Foreskin keratinocyte (primary cell): ENCODE measurements at places on chromosomes 4 and X. TPM values are rescaled to one million over a fixed set of nuclear protein-coding genes. Genes with fewer than 3 reads are reported as not detected.

DNA sequence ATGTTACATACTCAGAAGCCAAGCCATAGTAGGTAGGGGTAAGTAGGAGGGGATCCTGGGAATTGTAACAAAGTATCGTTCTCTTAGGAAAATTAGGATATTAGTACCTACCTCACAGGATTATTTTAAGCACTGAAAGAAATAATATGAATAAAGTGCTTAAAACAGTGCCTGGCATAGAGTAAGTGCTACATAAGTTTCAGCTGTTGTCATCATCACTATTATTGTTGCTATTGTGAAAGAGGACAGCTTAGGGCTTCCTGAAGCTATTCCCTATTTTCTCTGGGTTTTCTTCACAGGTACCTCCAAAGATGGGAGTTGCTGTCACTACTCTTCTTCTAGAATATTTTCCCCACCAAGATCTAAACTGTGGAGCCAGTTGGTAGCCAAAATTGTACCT, 443.7 kb upstream of the FGF16 start:
- DNase-seq = no peak

DNA sequence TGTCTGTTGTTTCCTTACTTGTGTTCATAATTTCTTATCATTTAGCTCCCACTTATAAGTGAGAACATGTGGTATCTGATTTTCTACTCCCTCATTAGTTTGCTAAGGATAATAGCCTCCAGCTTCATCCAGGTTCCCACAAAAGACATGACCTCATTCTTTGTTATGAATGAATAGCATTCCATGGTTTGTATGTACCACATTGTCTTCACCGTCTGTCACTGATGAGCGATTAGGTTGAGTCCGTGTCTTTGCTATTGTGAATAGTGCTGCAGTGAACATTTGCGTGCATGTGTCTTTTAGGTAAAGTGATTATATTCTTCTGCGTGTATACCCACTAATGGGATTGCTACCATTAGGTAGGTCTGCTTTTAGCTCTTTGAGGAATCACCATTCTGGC, 624.3 kb upstream of the EPHA5 start:
- DNase-seq = peak; percentile 58

DNA sequence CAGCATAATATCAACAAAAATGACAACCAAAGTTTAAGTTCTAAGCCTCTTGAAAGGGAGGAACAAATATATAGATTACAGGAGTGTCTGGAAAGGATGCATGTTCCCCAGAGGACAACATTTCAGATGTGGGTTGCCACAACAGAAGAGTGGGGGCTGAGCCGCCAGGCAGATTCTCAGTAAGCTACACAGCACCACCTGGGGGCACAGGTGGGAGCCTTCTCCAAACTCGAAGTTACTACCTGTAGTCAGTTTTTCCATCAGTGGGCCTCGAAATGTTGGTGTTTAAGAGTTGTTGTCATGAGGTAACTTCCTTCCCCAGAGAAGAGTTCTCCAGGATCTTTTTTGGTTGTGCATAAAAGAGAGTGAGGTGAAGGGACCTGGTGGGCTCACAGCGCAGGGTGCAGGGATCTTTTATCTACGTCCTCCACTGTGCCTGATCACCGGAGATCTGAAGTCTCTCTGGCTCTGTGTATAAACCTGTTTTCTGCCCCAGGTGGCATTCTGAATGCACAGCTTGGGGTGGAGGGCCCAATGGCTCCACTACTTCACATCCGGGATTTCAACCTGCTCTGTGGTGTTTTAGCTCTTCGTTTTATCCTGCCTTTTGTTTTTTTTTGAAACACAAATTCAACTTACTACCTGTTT, 58.4 kb upstream of the STS start:
- DNase-seq = no peak

Gene TLL1
- 1.5 and 3.5 TPM in 2 replicates for total RNA-seq

GRCh38 chr4:48490680-48491513, 845 bp downstream of the ZAR1 start:
- DNase-seq = no peak

Gene NUDT6
- total RNA-seq = 6.2 and 8.7 TPM in 2 replicates

DNA sequence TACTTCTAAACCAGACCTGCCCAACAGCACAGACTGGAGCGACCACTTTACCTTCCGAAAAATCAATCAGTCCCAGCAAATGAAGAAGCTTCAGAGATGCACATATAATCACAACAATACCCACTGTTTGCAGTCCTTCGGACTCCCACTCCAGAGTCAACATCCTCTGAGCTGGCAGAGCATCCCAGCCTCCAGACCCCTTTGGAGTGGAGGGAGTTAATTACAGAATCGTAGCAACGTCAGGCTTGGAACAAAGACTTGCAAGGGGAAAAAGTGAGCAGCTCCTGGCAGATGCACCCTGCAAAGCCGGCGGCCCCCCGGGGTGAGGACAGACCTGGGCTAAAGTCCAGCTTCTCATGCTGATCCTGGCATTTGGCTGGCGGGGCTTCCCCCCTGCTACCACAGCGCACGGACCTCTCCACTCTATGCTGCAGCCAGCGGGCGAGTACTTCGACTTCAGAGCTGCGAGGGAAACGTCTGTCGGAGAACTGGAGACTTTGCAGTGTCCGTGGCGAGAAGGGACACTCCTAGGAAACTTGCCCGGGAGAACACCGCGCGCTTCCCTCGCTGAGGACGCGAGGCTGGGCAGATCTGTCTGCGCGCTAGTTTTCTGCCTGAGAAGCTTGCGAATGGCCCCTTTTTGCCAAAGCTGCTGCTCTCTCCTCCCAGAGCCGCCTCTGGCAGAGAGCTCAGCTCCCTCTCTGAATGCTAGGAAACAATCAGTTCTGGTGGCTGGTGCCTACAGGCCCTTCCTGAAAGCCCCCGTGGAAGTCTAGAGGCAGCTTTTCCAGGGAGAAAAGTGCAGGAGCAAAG, 283.7 kb downstream of the PACRGL start:
- DNase-seq = no peak

Gene GPAT3
- total RNA-seq = 0.85 and 1.3 TPM in 2 replicates

DNA sequence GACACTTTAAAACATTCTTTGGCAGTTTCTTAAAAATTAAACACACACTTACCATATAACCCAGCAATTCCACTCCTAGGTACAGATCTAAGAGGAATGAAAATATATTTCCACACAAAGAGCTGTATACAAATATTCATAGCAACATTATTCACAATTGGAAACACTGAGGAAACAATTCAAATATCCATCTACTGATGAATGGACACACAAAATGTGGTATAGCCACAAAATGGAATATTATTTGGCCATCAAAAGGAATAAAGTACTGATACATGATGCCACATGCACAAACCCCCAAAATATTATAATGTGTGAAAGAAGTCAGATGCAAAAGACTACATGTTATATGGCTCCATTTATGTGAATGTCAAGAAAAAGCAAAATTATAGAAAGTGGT, 70.9 kb downstream of the HS6ST2 start:
- DNase-seq = no peak

GRCh38 chrX:38249965-38250364, 29.3 kb upstream of the SRPX start:
- no peak for DNase-seq

Gene LGI2
- total RNA-seq = not detected in 2 replicates

DNA sequence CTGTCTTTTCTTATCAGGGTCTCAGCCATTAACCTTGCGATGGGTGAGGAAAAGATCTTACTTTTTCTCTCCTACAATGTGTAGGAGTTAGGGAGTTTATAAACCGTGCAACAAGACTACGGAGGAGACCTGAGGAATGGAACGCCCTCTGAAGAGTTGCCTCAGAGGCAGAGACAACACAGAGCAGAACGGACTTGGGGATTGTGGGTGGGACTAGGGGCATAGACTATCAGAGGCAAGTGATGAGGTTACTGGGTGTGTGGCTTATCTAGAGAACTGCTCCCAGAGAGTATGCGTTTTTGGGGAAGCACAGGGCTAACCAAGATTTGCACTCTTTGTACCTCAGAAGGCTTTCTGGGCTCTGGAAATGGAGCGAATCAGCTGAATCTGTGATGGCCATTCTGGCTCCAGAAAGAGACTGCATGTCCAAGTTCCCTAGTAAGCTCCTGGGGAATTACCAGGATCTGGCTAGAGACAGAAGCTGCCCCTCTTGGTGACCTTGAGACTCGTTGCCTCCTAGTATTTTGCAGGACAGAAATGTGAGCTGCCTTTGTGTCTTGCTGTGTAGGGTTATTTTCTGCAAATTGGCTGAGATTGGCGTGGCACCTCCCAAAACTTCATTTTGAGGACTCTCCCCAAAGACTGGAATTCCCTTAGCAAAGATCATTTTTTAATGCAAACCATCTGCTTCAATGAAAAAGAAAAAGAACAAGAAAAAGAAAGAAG, 118.9 kb downstream of the ARSF start:
- DNase-seq = no peak

DNA sequence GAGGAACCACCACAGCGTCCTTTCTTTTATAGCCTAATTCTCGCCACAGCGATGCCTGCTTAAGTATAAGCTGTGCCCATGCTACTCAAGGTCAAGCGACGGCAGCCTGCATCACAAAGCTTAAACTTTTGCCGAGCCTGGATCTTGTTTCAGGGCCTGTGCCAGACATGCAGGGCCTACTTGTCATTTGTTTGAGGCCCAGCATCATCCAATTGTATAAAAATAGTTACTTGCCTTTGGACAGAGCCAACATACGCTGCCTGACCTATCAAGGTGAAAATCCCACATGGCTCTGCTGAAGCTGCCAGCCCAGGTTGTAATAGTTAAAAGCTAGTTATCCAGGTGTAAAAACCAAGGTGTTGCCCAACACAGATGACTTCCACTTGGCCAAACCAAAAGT, 107.1 kb downstream of the TMEM131L start:
- DNase-seq = no peak

- peak; percentile 32 for DNase-seq
These were observed 1.4 kb downstream of the SEL1L3 start for GRCh38 chr4:25861280-25861950.

GRCh38 chr4:65089666-65090065, 580.6 kb downstream of the EPHA5 start:
- peak; percentile 20 for DNase-seq

GRCh38 chr4:86432559-86433134, 72.8 kb upstream of the MAPK10 start:
- no peak for DNase-seq

DNA sequence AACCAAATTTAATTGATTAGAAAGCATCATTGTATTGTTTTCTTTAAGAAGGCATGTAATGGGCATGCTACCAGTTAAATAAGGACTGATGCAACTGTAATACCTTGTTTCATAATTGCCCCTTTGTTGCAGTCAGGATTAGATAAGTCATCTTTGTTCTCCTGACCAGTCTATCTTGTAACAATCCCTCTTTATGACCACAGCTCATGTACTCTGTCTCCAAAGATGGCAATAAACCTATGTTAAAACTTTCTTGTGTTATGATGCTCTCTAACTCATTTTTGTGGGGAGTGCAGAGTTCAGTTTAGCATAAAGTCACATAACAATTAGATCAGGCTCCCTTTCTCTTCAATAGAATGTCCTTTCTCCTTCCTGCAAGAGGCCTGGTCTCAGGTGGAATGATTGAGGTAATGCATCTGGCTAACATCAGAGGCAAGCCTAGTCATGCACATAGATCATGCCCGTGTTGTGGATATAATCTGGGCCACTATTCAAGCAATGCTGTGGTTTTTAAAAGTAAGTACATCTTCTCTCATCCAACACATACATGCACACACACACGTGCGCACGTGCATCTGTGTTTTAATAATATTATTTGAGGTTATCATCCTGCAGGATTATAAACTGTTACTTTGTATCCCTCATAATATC, 45.6 kb downstream of the TMEM154 start:
- peak; percentile 87 for DNase-seq

Gene F8A1
- 8.1 and 8.5 TPM in 2 replicates for total RNA-seq

- DNase-seq = peak; percentile 37
These were observed 107.2 kb upstream of the KIT start for GRCh38 chr4:54550395-54551171.

- no peak for DNase-seq
These were observed 245.5 kb downstream of the ANK2 start for GRCh38 chr4:113294908-113295307.

- no peak for DNase-seq
These were observed 11.8 kb upstream of the RTL5 start for GRCh38 chrX:72143609-72143907.

DNA sequence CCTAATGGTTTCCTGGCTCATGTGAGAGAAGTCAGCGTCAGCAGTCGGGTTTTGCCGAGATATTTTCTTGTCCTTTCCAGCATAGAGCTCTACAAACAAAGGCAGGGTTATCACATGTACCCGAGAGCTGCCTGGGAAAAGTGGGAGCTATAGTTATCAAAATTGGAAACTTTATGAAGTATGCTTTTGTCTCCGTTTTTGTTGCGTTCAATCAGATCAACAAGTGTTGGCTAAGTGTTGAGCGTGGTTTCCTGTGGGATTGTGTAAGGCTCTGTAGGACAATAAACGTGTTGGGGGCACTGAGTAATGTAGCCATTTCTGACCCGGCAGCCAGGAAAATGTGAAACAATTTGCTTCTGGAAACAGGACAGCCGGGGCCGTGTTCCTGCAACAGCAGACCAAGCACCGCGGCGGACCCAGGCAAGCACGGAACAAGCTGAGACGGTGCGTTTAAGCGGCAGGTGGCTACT, at the start of gene BMX:
TSS of gene BMX (plus strand) at position 311 of the 470 bp plus-strand sequence. CDS start 7,547 bp downstream, outside the sequence.
- DNase-seq = no peak

Gene CACNA1F
- total RNA-seq = not detected in 2 replicates

DNA sequence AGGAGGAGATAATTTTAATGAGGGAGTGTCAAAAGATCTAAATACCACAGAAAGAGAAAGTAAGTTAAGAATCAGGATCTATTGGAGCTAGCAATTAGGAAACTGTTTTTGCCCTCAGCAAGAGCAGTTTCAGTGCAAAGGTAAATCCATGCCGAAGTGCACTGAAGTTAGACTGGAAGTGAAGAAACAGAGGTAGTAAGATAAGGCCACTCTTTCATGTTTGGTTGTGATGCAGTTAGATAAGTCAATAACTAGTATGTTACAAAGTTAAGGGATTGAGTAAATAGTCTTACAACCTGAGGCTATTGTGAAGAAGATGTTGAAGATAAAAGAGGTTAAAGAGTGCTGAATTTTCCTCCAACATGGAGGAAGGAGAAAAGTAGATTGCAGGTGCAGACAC, 46.7 kb upstream of the UCP1 start:
- DNase-seq = no peak

GRCh38 chr4:75821966-75822365, 80.3 kb downstream of the PPEF2 start:
- no peak for DNase-seq

DNA sequence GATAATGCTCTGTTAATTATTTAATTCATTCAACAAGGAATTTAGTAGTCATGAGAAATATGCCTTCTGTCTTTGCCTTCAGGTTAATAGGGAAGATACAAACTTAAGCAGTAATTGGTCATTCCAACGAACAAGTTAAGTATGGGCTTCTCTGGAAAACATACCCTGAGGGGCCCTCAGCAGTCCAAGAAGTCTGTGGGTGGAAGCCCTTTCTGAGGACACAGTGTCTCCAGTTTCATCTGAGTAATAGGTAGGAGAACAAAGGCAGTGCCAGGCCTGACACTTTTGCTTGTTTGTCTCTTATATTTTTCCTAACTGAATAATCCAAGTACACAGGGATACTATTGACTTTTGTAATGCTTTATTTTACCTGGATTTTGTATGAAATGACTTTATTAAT, 262.5 kb downstream of the FBXW7 start:
- no peak for DNase-seq

Gene PARM1
- 0.07 and 0.10 TPM in 2 replicates for total RNA-seq

Gene GRID2
- not detected in 2 replicates for total RNA-seq

GRCh38 chr4:76637712-76638361, 202.8 kb downstream of the SHROOM3 start:
- no peak for DNase-seq

Gene FHDC1
- 2.3 and 4.4 TPM in 2 replicates for total RNA-seq

Gene NLRP2B
- not detected in 2 replicates for total RNA-seq
